ENCODE measurements at places on chromosomes 1 and 21.

- DNase-seq, result no peak
Observed at GRCh38 chr1:231857609-231858135, 231.1 kb downstream of the DISC1 start.

DNA sequence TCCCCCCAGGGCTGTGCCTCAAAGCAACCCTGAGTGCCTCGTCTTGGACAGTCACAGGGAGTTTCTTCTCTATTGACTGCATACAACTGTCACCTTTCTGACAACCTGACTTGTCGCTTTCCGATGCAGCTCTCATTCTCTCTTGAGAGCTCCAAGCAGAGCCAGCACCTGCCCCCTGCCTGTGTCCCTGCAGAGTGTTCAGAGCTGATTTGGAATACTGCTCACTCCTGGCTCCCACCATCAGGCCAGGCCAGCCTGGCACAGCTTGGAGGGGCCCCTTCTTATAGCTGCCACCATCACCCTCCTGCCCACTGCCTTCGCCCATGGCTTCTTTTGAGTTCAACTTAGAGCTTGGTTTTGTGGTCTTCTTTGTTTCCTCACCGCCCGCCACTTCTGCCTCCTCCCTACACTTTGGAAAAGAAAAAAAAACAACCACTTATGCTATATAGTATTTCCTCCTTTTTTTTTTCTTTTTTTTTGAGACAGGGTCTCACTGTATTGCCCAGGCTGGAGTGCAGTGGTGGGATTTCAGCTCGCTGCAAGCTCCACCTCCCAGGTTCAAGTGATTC is 12.3 kb downstream of the NCF2 start:
- DNase-seq, result no peak

DNA sequence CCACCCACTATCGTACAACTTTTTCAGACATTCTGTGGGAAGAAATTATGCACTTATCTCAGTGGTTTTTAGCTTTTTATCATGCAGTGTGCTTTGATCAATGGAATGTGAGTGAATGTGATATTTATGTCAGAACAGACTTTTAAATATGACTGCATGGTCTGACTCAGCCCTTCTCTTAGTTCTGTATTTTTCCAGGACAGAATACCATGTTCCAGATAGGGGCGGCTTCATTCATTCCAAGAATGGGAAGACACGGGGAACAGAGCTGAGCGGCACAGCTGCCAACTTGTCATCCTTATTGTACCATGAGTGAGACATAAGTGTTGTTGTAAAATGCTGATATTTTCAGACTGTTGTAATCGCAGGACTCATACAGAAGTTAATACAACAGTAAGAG is 214.6 kb upstream of the NCAM2 start:
- no peak for DNase-seq

GRCh38 chr1:74222701-74223100 is 12.5 kb upstream of the TNNI3K start:
- no peak for DNase-seq

DNA sequence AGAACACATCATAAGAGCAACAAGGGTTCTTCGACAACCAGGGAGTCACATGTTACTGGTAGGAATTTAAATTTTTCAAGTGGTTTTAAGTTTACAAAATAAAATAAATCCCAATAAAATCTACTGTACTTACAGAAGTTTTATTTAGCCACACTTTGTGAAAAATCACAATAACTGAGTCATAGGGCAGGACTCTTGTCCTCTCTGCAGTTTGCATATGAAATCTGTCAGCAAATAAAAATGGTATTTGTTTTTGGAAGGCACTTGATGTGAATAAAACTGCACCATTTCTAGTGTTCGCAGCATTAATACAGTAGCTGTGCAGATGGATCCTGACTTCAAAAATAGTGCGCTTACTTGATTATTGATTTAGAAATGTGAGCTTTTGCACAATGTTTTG is 150.4 kb downstream of the LBR start:
- no peak for DNase-seq

GRCh38 chr1:219365451-219365850 is 191.8 kb downstream of the LYPLAL1 start:
- no peak for DNase-seq

- no peak for DNase-seq
Observed at GRCh38 chr1:14686701-14687100, 88.2 kb downstream of the KAZN start.

DNA sequence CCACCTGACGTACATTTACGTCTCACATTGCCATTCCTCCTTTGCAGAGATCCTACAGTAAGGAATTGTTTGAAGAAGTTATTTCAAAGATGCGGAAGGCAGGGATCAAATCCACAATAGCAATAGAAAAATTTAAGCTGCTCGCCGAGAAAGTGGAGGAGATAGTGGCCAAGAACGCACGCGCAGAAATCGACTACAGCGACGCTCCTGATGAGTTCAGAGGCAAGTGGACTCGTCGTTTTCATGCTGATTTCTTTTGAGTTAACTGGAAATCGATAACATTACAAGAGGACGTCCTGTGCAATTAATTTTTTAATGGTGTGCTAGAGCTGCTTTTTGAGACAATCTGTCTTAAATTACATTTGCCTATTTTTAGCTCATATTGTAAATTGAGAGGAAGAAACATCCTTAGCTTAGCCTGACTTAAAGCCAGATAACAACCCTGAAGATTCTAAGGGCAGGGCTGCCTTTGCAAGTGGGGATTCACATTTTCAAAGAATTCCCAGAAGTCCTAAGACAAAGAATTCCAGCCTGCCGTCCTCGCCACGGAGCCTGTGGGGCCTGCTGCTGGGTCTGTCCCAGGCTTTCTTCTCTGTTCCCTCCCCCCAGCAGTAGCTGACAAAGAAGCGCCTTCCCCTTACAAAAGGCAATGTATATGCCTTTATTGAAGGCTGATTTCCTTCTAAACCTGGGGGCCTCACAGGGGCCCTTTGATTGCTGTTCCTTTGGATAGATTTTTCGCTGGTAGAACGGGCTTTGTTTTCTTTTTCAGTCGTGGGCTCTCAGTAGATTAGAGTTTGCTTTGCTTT is 31.6 kb upstream of the KIF1B start:
- no peak for DNase-seq

DNA sequence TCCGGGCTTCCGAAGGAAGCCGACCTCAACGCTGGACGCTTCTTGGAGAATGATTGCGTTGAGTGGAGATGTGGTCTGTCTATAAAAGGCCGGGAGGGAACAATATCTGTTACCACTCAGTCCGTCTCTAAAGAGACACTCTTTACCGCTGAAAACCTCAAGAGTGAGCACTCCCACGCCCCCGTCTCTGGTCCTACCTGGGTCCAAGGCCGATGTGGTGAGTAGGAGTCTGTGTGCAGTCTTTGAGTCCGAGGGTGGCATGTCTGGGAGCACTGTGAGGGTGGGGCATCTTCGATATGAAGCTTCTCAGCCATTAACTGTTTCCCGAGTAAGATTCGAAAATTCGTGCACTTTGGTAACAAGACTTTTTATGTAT is 576 bp downstream of the ZFP69 start:
- DNase-seq, result no peak

DNA sequence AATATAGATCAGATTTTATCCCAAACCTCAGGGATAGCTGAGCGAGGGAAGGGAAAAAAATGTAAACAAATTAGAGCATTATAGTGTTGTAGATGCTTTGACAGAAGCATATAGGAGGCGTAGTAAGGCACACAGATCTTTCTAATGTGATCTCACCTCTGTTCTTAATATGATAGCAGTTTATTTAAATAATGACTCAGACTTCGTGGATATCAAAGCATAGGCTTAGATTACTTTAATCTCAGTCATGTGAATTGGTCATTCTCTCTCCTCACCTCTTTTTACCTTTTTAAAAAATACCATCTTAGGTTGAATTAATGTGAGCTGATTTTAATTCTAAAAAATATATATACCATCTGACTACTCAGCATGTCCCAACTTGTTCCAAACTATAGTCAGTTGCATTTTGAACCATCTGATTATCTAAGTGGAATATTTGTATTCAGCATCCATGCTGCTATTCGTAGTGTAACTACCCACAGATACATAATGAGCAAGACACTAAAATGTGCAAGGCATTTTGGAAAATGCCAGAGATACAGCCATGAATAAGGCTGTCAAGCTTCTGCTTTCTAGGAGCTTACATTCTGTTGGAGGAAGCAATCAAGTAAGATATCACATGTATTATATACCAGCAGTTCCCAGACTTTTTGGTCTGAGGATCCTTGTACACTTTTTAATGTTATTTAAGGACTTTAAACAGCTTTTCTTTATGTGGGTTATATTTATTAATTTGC is 76.7 kb downstream of the OSBPL9 start:
- DNase-seq, result no peak

DNA sequence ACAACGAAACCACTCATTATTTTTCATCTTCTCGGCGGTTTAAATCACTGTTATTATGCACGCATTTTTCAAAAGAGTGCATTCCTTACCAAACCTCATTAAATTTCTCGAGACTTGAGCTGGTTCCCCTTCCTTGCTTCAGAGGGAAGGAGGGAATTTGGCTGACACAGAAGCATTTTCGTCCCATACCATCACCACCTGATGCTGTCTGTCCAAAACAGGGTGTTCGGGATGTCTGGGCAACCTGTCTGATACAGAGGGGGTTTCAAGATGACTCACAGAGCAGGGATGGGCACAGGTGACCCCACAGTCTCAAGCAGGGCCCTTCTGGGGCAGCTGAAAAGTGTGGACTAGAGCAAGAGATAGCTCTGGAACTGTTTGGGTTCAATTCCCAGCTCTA is 12.3 kb upstream of the RCC2 start:
- no peak for DNase-seq

GRCh38 chr1:228316589-228317387 is 89.8 kb downstream of the TRIM11 start:
- no peak for DNase-seq

GRCh38 chr1:31151402-31151801 is 85.9 kb upstream of the PUM1 start:
- no peak for DNase-seq

- DNase-seq, result no peak
Observed at GRCh38 chr1:113747376-113747775, 11.9 kb downstream of the PHTF1 start.

DNA sequence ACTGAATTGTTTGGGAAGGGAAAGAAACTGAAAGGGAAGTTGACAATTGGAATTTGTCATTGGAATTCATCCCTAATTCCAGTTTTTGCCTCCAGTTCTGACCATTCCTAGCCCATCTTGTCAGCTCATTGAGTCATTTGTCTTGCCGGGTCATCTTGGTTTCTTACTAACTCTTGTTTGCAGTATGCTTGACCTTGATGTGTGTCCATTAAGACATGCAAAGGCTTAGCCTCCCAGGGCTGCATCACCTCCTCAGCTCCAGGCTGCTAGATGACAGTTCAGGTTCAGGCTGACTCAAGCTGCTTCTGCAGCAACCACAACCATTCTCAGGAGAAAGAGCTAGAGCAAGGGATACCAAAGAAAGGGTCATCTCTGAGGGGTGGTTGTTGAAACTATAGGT is 151.3 kb upstream of the PTGFR start:
- DNase-seq, result no peak

- DNase-seq, result no peak
Observed at GRCh38 chr1:187408212-187409004, 579.7 kb downstream of the PLA2G4A start.

DNA sequence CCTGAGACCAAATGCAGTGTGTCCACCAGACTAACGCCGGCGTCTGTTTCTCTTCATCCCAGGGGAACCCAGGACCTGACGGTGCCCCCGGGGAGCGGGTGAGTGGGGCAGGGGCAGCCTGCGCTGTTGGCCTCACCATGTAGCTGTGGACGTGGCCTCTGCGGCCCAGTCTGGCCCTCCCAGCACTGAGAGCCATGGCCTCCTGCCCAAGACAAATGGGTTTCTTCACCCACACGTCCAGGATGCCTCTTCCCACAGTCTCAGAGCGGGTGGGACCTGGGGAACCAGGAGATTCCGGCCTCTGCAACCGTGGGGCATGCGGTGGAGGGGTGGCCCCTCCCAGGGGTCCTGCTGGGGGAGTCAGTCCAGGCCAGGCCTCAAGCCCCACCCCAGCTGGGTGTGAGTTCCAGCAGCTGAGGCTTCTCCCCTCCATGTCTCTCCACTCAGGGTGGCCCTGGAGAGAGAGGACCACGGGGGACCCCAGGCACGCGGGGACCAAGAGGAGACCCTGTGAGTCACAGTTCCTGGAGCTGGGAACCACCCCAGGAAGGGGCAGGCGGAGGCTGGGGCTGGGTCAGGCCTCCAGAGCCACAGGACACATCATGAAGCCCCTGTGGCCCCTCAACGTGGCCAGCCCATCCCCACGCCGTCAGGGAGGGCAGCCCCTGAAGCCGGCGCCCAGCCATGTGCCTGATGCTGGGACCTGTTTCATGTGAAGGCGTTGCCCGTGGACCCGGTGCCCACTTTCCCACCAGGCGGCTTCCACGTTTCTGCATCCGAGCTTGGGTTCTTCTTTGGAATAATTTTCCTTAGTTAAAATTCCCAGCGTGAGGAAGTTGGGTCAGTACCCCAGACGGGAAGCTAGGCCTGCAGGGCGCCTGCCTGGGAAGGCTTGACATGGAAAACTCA is 11.0 kb downstream of the COL6A1 start:
- DNase-seq, result no peak

GRCh38 chr1:181136738-181137122 is 48.2 kb downstream of the IER5 start:
- DNase-seq, result no peak

- DNase-seq, result no peak
Observed at GRCh38 chr1:150150133-150151021, 661 bp downstream of the PLEKHO1 start.

DNA sequence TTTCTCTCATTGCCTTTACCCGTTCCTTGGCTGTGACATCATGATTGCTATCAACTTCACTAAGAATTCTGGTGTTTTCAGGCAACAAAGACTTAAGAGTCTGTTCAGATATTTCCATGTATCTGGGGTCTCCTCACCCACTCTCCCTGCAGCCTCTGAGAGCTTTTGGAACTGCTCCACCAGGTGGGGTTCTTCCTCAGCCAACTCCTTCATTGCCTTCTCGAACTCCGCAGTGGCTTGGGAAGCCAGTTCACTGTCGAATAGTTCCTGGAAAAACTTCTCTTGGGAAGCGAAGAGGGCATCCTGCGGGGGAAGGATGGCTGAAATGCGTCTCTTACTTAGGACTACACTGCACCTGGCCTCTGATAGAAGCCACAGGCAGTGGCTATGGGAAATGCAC is 2.1 kb downstream of the PEX19 start:
- DNase-seq, result no peak

GRCh38 chr21:44439211-44439600 is 16.1 kb upstream of the LRRC3 start:
- DNase-seq, result no peak

DNA sequence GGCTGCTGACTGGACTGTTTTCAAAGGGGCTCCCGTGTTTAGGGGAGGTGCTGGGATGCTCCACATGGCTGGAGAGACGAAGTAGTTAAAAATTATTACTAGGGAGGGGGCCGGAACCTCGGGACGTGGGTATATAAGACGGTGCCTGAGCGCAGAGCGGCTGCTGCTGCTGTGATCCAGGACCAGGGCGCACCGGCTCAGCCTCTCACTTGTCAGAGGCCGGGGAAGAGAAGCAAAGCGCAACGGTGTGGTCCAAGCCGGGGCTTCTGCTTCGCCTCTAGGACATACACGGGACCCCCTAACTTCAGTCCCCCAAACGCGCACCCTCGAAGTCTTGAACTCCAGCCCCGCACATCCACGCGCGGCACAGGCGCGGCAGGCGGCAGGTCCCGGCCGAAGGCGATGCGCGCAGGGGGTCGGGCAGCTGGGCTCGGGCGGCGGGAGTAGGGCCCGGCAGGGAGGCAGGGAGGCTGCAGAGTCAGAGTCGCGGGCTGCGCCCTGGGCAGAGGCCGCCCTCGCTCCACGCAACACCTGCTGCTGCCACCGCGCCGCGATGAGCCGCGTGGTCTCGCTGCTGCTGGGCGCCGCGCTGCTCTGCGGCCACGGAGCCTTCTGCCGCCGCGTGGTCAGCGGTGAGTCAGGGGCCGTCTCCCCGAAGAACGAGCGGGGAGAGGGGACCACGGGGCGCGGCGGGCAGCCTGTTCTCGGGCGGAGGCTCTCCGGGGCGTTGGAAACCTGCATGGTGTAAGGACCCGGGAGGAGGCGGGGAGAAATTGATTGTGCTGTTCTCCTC is at the start of gene CHODL:
TSS of gene CHODL (plus strand) at position 163 of the 793 bp plus-strand sequence. CDS start at position 554, 391 bp downstream.
- DNase-seq, result no peak
